ENCODE measurements at places on chromosomes 1 and 21.

DNA sequence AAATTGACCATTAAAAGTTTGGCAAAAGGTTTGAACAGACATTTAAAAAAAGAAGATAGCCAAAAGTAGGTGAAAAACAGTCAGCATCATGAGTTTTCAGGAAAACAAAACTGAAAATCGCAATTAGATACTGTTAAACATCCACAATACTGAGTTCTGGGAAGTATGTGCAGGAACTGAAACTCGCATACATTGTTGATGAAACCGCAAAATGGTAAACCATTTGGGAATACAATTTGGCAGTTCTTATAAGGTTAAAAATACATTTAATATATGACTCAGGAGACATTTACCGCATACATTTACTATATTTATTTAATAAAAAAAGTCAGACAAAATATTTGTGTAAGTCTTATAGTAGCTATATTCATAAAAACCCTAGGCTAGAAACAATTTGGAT is 393.2 kb downstream of the COL11A1 start:
- no peak overlapping the region for H3K4me3 ChIP-seq
- DNase-seq = no peak
- H3K36me3 ChIP-seq = no peaks in the 10 kb centered on the region
- H3K4me1 ChIP-seq = no peaks in the 10 kb centered on the region
- H3K27ac ChIP-seq = no peak overlapping the region

- H3K4me1 ChIP-seq = peaks cover 26% of the 10 kb centered on the region
- H3K36me3 ChIP-seq = no peaks in the 10 kb centered on the region
- H3K4me3 ChIP-seq = no peak overlapping the region
- no peak overlapping the region for H3K27ac ChIP-seq
- DNase-seq = no peak
These were observed 13.5 kb upstream of the ATP2B4 start for GRCh38 chr1:203612932-203613682.

DNA sequence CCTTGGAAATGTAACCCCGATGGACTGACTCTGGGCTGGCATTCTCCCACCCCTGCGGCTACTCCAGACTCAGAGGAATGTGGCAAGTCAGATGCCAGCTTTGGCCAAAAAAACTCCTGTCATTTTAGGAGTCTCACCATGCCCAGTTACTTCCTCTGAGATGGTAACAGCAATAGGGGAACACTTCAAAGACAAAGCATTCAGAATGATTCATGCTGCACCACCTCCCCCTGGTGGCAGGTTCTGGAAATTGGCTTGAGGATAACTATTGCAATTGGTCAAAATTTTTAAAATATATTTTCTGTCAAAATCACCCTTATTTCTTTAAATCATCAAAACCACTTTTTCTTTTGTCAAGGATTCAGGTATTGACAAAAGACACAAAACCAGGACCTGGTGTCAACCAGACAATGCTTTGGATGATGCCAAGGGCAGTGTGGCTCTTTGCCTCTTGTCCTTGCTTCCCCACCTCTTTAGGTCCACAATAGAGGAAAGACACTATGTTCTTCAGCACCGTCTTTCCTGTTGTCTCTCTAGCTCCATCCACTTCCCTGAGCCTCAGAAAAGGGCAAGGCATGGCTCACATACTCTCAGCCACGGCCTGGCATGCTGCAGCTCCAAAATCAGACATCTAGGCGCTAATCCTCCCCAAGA is 9.9 kb upstream of the CDCA8 start:
- DNase-seq = peak; percentile 66
- H3K4me1 ChIP-seq = no peaks in the 10 kb centered on the region
- H3K36me3 ChIP-seq = peaks cover 16% of the 10 kb centered on the region
- H3K4me3 ChIP-seq = no peak overlapping the region
- no peak overlapping the region for H3K27ac ChIP-seq

DNA sequence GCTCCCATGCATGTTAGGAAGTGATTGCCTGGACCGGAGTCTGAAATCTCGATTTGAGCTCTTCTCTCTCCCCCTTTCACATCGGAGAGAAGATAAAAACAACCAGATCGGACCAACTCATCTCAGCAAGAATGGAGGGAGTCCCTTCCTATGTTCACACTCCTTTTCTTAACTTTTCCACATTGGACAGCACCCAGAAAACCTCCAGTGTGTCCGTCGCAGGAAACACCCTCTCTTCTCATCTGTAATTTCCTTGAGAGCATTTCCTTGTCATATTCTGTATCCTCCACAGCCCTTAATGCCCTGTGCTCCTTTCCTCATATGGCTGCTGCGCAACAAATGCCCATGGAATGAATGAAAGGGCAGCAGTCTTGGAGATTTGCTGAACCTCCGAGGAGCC is 1.5 kb upstream of the TDRD10 start:
- no peak overlapping the region for H3K4me3 ChIP-seq
- H3K27ac ChIP-seq = no peak overlapping the region
- H3K27me3 ChIP-seq = peaks cover 19% of the 10 kb centered on the region
- H3K4me1 ChIP-seq = peaks cover 22% of the 10 kb centered on the region
- DNase-seq = no peak

DNA sequence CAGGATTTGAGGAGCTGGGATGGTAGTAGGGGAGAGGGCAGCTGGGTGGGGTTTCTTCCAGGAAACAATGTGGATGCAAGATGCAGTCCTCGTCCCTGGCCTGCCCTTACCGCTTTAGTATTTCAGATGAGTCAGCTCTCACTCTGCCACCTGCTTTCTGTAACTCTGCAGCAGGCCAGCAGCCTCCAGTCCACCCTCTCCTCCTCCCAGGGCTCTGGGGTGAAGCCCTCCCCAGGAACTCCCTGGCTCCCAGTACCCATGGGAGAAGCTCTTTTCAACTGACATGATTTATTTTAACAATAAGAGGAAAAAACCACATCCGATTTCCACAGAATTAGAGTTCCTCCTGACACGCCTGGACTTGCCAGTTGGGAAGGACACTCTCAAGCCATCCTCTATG is 39.0 kb upstream of the IL20 start:
- peaks cover 28% of the 10 kb centered on the region for H3K4me1 ChIP-seq
- no peak overlapping the region for H3K27ac ChIP-seq
- no peaks in the 10 kb centered on the region for H3K27me3 ChIP-seq
- no peak for DNase-seq
- no peaks in the 10 kb centered on the region for H3K36me3 ChIP-seq
- no peak overlapping the region for H3K4me3 ChIP-seq

DNA sequence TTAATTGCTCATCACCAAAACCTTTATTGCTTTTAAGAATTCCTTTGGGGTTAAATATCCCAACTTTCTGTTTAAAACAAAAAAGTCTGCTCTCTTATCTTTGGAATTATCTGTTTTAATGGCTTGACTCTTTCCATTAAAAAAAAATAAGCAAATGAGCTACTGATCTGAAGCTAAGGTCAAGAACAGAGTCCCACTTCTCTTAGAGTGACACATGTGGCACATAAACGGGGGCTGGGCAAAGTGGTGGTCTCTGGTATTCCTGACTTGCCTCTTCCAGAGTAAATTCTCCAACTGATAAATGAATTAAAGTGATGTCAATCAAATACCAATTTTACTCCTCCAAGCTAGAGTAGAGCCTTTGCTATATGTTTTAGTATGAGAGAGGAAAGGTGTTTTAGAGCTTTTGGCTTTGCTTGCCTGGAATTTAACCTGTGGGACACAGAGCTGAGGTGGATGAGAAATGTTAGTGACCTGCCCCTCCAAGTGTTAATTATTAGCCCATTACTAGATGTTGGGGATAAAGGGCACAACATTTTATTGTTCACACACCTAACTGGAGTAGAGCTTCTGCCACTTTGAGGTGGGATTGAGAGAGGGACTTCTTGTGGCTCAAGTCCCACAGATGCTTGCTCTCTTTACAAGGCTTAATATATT is 864.0 kb downstream of the LRRIQ3 start:
- no peaks in the 10 kb centered on the region for H3K36me3 ChIP-seq
- H3K27me3 ChIP-seq = no peaks in the 10 kb centered on the region
- no peak for DNase-seq
- H3K4me1 ChIP-seq = no peaks in the 10 kb centered on the region

DNA sequence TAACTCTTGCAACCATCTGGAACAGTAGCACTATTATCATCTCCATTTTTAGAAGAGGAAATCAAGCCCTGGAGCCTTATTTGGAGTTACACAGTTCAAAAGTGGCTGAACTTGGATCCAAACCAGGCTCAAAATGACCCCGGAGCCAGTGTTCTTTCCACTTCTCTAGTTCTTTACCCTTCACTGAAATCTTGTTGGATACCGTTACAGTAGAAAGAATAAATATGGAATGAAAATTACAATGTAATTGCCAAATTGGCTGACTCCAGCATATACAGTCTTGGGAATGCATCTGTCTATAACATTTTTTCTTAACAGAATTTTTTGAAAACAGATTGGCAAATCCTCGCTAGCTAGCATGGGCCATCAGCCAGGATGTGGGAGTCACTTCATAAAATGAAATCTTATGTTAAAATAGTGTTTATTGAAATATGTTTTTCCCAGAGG is 261.4 kb downstream of the CTH start:
- no peak for DNase-seq
- no peak overlapping the region for H3K27ac ChIP-seq
- H3K36me3 ChIP-seq = no peaks in the 10 kb centered on the region
- H3K27me3 ChIP-seq = no peaks in the 10 kb centered on the region
- H3K4me3 ChIP-seq = no peak overlapping the region

GRCh38 chr1:59282951-59283350 is 13.9 kb upstream of the FGGY start:
- no peak overlapping the region for H3K27ac ChIP-seq
- no peak for DNase-seq
- no peaks in the 10 kb centered on the region for H3K27me3 ChIP-seq
- H3K4me1 ChIP-seq = no peaks in the 10 kb centered on the region

DNA sequence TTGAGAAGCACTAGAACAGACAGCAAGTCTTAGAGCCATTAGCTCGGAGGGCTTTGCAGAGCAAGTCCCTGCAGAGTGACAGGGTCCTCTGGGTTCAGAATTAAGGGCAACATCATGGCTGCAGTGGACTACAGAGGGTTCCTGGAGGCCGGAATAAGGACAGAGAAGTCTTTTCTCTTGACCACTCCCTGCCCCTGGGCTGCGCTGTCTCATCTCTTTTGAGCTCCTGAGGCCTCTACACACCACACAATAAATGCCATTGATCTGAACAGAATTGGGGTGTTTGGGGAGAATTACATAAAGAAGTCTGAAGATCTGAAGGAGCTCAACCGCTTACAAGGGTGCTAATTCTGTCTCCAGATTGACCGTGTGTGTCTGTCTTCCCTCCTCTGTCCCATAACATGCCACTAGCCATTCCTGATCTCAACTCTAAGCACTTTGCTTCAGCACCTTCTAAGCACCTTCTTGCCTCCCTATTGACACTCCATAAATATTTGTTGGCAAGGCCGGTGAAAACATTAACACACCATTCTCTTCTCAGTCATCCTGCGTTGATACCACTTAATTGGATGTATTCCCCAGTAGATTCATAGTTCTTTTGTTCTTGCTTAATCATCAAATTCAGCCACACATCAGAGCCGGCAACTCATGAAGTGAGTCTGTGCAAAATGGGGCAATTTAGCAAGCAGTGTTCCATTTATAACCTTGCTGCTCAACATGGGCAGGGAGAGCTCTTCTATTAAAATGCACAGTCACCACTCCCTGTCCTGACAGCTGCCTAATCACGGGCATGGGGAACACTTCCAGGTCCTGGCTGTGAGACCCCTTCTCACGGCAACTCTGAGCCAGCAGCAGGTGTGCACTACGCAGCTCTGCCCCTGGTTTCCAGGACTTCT is 49.7 kb downstream of the NMNAT2 start:
- no peaks in the 10 kb centered on the region for H3K4me1 ChIP-seq
- peaks cover 3% of the 10 kb centered on the region for H3K27me3 ChIP-seq
- H3K27ac ChIP-seq = no peak overlapping the region
- H3K36me3 ChIP-seq = no peaks in the 10 kb centered on the region

- H3K4me1 ChIP-seq = no peaks in the 10 kb centered on the region
- H3K27ac ChIP-seq = no peak overlapping the region
- no peak for DNase-seq
These were observed 14.2 kb upstream of the F13B start for GRCh38 chr1:197081117-197081753.

DNA sequence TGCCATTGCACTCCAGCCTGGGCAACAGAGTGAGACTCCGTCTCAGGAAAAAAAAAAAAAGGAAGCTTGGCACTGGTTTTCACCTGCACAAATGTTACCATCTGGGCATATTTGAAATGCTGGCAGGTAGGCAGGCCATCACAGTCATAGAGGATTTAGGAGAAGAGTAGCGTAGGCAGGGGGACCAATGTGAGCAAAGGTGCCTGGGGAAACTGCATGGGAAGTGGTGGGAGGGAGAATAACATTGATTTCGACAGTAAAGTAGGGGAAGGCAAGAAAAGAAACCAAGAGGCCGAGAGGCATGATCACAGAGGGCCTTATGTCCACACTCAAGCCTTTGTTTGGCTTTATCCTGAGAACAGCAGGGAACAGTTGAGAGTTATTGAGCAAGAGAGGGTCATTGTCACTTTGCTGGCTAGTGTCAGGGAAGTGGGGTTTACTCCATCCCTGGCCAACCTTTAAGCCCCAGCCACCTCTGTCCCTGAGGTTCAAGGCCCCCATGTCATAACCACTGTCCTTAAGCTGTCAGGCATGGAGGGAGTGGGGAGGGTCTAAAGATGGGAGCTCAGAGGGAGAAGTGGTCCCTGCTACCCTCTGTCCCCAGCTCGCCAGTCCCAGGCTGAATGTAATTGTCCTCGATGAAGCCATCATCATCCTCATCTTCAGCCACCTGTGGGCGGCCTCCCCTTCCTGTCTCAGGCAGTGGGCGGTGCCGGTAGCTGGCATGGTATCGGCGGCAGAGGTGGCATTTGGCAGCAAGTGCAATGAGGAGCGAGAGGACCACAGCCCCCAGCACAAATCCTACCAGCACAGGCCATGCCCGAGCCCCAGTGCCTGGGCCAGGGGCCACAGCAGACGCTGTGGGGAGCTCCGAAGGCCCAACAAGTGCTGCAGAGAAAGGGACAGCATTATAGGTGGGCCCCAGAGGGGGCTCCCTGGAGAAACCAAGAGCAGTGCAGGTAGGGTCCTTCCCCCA is 2.9 kb downstream of the C1orf210 start:
- no peaks in the 10 kb centered on the region for H3K27me3 ChIP-seq
- DNase-seq = no peak
- H3K27ac ChIP-seq = no peak overlapping the region
- no peaks in the 10 kb centered on the region for H3K4me1 ChIP-seq
- H3K4me3 ChIP-seq = no peak overlapping the region

DNA sequence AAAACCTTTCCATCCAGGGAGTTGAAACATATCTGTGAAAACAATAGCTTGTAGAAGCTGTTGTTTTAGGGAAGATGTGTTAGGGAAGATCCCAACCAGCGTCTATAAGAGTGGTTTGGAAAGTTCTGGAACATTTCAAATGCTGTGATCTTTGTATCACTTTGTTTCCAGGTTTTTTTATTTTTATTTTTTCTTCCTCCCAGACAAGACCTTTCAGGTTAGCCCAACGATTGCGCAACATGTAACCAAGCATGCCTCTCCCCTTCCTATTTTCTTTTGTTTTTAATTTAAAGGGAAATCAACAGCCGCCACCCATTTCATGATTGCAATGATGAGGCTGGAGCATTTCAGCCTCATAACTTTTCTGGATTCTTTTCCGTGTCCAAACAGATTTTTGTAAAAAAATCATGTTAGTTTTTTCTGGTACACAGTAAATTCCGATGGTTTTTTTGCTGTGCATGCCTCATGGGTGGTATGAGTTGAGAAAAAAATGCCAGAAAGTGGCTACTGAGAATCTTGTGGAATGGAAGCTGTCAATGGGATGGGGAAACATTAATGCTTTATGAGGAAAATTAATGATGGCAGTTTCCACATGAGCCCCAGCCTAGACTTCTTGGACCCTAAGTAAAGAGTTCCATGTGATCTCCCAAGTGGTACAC is 109.3 kb downstream of the RUNX1 start:
- no peaks in the 10 kb centered on the region for H3K36me3 ChIP-seq
- no peak overlapping the region for H3K27ac ChIP-seq
- H3K4me3 ChIP-seq = no peak overlapping the region
- H3K4me1 ChIP-seq = peaks cover 89% of the 10 kb centered on the region

Measured in CD8-positive, alpha-beta memory T cell (primary cell).